KBM-7 (cell line): ENCODE measurements at places on chromosomes 5 and 9.
A peak's percentile ranks its signal among the peaks of the same experiment; 100 is the strongest.

GRCh38 chr5:67879620-67880510, 335.7 kb upstream of the PIK3R1 start:
- DNase-seq, result no peak

GRCh38 chr9:21585756-21586752, 103.9 kb upstream of the IFNE start:
- no peak for DNase-seq

- DNase-seq, result no peak
Observed at GRCh38 chr5:57434227-57434640, 48.4 kb downstream of the ACTBL2 start.

DNA sequence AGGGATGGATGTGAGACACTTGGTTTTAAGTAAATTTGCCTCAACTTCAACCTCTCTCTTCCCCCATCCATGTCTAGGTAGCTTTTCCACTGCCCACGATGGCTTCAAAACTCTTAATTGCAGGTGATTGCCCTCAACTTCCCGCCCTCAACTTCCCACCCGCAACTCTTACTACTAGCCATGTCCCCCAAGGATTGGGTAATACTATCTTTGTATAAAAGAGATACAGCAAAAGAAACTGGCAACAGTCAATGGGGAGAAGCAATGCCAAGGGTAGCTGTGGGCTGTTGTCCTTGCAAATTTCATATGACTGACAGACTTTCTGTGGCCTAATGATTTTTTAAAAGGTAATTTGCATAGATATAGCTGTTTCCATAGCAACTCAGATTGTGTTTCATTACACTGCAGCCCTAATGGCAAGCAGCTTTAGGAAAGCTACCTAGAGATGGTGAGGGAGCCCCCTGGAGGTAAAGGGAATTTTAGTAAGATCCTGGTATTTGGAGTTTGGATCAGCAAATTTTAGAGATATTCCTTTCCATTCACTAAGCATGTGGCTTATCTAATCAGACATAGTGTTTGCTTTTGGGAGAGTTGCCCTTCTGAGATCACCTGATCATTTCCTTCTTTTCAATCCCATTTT, 421.5 kb upstream of the DAP start:
- peak; percentile 52 for DNase-seq

DNA sequence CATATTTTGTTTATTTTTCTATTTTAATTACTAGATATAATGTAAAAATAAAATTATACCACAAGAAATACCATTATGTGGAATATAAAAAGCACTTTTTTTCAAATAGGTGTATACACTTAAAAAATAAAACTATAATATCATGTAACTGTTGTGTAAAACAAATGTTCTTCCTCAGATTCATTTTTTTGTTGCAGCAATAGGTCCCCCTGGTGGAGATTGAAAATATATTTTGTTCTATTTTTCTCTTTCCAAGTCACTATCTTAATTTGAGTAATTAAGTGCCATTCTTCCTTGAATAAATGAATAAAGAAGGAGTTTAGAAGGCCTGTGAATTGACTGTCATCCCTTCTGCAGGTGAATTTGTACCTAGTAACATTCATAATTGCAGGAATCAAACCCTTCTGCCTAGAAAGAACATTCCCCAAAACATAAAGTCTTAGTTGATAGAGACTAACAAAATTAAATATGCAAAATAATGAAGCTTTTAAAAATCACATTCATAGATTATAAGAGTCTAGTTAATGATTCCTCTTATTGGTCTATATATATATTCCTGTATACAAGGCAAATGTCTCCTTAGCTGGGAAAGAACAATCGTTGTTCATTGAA, 23.4 kb downstream of the CETN3 start:
- DNase-seq, result peak; percentile 71

DNA sequence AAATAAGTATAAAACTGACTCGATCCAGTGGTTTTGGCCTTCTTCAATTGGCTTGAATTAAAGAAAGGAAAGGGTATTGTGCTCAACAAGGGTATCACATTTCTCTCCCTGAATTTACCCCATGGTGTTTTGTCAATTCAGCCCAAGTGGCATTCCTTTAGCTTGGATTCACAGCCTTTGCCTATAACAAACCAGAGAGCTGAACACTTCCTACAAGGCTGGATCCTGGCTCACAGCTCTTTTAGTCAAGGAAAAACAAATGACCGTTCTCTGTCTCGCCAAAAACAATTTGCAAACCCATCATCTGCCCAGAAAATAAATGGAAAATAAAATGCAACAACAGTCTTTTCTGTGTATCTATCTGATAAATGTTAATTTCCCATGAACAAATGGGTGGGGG, 5.7 kb downstream of the ZNF366 start:
- DNase-seq, result no peak

DNA sequence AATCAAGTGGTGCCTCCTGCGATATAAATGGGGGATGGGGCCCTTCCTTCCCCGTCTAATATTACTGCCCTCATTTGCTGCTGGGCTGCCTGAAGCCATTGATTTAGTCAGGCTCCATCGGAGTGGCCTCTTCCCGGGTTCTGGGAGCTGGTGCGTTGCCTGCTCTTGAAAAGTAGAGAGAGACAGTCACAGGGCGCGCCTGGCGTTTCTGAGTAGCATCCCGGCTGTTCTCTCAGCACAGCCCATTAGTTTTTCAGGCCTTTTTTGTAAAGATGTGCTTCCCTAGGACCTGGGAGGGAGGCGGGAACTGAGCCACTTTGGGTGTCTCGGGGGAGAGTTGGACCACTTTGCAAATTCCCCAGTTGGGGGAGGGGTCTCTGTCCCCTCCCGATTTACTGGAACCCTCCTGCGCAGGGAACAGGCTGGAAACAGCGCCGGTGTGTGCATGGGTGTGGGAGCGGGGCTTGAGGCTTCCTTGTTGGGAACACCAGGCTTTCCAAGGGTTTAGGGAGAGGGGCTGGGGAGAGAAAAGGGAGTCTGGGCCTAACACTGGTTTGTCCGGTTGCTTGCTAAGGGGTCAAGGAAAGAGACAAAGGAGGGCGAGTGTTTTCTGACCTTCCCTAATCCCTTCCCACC, 4.7 kb downstream of the PRDM6 start:
- no peak for DNase-seq

- peak; percentile 41 for DNase-seq
Observed at GRCh38 chr5:73564675-73565074, 764 bp downstream of the ANKRA2 start.

GRCh38 chr9:36764364-36765076, 191.8 kb downstream of the MELK start:
- no peak for DNase-seq

DNA sequence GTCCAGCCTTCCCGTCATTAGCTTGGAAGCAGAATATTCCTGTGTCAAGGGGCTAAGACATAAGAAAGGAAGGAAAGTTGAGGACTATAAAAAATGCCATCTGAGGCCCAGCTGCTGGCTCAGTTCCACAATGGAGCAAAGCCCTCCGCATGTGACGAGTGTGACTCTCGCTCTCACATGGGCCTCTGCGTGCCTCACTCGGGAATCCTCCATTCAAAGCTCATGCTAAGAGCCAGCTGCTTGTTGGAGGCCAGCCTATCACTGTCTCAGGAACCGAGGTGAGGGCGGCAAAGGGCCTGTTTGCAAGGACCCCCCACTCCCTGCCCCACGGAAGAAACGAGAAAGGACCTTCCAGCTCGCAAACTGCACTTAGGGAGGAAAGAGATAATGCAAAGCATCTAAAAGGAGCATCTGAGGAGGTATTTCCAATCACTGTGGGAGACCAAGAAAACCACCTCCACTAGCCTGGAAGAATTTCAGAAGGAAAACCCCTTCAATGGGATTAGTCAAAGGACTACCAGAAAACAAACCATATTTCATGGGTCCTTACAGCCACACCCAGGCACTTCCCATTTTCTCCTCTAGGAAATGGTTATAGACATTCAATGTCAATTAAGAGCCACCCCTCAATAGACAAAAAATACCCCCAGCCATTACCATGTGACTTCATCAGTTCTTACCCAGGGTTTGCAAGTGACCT, 95.3 kb downstream of the PRRT1B start:
- no peak for DNase-seq

- DNase-seq, result peak; percentile 79
Observed at GRCh38 chr9:121369595-121370265, at the start of gene STOM. Gene STOM (minus strand): TSS chr9:121370250. CDS start chr9:121370187, 63 bp downstream.
